ENCODE measurements at places on chromosomes 2 and 18. TPM values are rescaled to one million over a fixed set of nuclear protein-coding genes. Genes with fewer than 3 reads are reported as not detected.

The ZNF2 gene
- total RNA-seq, result 9.4 TPM

The DTNB gene
- 7.4 TPM for total RNA-seq

The SLC4A3 gene
- total RNA-seq, result 0.13 TPM

The REG3G gene
- total RNA-seq, result not detected

The ZSWIM2 gene
- not detected for total RNA-seq

The ANKMY1 gene
- 3.8 TPM for total RNA-seq

Measured in pulmonary artery endothelial cell (primary cell).